Renal pelvis (tissue), 12 donors: ENCODE measurements at places on chromosomes 3 and 15. TPM values are rescaled to one million over a fixed set of nuclear protein-coding genes. Genes with fewer than 3 reads are reported as not detected.

Gene CLDN18
- polyA plus RNA-seq = 3.6 TPM

DNA sequence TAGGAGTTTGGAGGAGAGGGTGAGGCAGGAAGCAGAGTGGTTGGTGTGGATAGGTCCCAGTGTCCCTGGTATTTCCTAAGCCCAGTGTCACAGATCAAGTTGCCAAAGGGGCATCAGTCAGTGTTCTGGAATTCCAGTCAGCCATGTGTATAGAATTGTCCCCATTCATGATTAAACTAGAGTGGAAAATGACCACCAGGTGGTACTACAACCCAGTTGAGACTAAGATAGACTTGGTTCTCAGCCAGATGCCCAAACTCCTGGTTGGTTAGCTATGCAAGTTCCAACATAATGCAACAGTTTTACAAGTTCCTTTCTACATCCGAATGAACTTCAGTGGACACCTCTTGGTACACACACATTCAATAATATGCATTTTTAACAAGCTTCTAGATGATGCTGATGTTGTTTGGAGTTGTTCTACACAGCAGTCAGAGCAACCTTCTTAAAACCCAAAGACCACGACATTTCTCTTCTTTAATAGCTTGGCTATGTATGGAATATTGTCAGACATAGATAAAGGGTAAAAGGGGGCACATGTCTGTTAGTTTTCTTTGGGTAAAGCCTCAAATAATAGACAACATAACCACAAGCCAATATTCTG is 8.4 kb upstream of the ATR start:
- DNase-seq = peak; percentile 70

DNA sequence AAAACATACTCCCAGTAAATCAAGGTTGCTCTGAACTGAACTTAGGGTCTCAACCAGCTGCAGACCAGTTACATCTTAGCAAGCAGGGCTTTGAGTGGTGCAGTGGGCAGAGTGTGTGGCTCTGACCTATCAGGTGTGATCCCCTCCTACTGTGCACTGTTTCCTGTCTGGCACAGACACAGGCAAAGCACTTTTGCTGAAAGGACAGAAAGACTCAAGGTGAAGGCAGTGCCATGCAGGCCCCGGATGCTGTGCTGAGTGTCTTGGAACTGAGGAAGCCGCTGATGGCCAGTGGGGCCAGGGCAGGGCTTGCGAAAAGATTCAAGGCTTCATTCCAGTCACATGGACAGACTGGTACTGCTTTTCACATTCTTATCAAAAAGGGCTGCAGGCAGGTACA is 85.2 kb downstream of the CACNA1D start:
- DNase-seq = no peak

GRCh38 chr3:6860954-6861624 is at the start of gene GRM7:
Gene GRM7, plus strand, starts transcription at chr3:6861115.
- peak; percentile 71 for DNase-seq

GRCh38 chr15:63019511-63020109 is 22.9 kb upstream of the TPM1 start:
- no peak for DNase-seq

GRCh38 chr3:132507657-132508056 is 89.4 kb upstream of the ACKR4 start:
- DNase-seq = peak; percentile 0

- DNase-seq = no peak
These were observed 3.4 kb upstream of the P3H2 start for GRCh38 chr3:190124067-190124466.
